ENCODE measurements at places on chromosomes 5 and 9.
A peak's percentile ranks its signal among the peaks of the same experiment; 100 is the strongest.

DNA sequence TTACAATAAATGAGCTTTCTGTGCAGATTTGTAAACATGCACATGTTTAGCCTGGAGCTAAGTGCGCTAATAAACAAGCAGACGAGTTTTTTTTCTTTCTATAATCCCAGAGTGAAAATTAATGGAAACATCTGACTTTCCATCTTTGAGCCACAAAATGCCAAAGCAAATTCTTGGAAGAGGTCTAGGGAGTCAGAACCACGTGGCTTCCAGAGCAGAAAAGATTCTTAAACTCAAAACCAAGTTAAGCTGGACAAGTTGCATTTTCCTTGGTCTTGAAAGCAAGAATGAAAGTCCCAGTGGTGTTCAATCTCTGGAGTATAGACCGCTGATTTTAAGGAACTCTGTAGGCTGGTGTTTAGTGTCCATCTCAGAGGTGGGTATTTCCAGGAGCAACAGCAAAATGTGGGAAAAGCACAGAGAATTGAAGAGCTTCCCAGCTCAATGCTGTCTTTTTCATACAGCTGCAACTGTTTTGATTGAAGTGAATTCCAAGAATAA lies 71.4 kb downstream of the MYO10 start:
- no peak for DNase-seq

DNA sequence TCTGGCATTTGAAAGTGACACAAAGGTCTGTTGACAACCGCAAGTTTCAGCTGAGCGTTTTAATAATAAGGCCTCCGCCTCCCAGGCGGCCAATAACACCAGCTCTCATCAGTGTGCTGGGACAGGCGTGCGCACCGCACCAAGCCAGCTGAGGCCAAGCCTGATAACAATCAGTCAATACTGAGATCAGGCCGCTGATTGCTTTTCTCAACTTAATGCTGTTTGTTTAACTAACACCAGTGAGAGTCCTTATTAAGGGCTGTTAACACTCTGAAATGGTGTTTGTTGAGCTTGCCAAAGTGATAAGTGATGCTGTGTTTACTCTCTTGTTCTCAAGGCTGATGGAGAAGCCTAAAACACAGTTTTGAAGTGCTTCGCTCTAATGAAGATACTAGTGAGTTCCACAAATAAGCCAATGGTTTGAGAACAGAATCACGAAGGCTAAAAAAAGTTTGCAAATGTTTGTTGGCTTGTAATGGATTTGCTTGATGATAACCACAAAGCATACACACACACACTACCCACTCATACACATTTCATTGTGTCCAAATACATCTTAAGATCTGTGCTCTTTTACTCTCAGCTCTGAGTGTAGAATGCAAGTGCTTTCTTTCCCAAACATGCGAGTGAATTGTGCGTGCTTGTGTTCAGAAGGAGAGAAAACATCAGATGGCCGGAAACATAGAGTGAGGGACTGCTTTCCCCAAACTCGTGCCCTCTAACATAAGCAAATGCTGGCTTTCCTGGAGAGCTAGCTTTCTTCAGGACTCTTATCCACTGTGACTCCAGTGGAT lies 330.4 kb upstream of the KLF4 start:
- no peak for DNase-seq

GRCh38 chr5:94761786-94762185 lies 143.3 kb downstream of the SLF1 start:
- no peak for DNase-seq

- DNase-seq = no peak
Observed at GRCh38 chr9:36742264-36742663, 169.6 kb downstream of the MELK start.

DNA sequence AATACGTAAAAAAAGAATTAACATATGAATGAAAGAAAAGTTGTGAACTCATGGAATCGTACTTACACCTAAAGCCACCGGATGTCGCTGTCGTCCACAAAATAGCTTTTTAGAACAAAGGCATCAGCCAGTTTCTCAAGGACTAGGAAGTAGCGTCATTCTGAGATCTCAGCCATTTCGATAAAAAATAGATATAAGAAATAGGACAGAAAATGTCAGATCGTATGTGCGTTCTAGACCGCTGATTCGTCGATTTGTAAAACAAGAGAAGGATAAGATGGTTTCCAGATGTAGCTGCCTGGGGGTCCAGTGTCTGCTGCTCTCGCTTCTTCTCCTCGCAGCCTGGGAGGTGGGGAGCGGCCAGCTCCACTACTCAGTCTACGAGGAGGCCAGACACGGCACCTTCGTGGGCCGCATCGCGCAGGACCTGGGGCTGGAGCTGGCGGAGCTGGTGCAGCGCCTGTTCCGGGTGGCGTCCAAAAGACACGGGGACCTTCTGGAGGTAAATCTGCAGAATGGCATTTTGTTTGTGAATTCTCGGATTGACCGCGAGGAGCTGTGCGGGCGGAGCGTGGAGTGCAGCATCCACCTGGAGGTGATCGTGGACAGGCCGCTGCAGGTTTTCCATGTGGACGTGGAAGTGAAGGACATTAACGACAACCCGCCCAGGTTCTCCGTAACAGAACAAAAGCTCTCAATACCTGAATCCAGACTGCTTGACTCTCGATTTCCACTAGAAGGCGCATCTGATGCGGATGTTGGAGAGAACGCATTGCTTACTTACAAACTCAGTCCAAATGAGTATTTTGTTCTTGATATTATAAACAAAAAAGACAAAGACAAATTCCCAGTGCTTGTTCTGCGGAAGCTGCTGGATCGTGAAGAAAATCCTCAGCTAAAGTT lies at the start of gene PCDHA10:
TSS of gene PCDHA10 (plus strand) at position 126 of the 903 bp plus-strand sequence. CDS start at position 278, 152 bp downstream.
- DNase-seq = no peak

- DNase-seq = no peak
Observed at GRCh38 chr5:21693591-21693990, 1159.6 kb downstream of the CDH12 start.

GRCh38 chr9:127522727-127523126 lies 71.4 kb downstream of the LRSAM1 start:
- DNase-seq = peak; percentile 92

DNA sequence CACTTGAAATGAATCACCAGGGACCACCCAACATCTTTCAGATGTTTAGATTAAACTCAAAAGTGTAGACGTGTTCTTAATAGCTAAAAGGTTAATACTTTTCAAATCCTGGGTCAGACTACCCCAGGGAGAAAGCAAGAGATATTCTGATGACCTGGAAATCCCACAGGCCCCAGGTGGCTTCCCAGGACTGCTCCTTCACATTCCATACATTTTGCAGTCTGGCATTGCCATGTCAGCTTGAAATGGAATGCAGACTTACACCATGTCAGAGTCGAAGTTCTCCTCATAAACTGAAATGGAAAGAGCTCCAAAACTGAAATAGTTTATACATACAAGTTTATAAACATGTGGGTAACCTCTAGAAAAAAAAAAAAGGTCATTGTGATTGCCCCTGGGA lies 61.5 kb downstream of the TMEM167A start:
- peak; percentile 20 for DNase-seq

DNA sequence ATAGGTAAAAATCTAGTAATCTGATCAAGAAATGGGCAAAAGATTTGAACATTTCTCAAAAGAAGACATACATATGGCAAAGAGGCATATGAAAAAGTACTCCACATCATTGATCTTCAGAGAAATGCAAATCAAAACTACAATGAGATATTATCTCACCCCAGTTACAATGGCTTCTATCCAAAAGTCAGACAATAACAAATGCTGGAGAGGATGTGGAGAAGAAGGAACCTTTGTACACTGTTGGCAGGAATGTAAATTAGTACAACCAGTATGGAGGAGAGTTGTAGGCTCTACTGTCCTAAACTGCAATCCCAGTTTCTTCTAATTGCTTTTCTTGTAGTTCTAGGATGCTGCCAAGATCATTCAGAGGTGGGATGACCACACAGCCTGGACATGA lies 193.5 kb upstream of the RFX3 start:
- no peak for DNase-seq

GRCh38 chr9:137192448-137192780 lies 3.9 kb downstream of the SSNA1 start:
- DNase-seq = no peak

DNA sequence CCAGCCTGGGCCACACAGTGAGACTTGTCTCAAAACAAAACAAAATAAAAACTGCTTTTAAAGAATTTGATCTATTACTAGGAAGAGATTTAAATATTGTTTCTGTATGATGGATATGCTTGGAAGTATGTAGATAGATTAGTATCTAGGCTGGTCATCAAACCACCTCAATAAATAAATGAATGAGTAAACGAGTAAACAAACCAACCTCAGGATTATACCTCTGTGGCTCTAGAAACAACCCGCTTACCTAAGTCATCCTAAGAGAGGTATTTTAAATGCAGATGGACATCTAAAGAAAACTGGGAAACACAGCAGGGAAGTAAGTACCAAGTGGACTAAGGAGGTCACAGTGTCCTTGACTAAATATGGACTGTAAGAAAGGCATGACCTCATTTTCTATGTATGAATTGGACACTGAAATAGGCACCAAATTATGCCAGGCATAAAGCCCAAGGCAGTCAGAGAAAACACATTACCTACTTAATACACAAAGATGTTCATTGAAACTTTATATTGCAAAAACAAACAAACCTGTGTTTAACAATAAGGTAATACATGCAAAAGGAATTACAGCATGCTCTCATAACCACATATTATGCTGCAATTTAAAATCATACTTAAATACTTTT lies 7.3 kb downstream of the ANKH start:
- DNase-seq = no peak

- DNase-seq = no peak
Observed at GRCh38 chr5:161064781-161065180, 212.8 kb upstream of the ATP10B start.

DNA sequence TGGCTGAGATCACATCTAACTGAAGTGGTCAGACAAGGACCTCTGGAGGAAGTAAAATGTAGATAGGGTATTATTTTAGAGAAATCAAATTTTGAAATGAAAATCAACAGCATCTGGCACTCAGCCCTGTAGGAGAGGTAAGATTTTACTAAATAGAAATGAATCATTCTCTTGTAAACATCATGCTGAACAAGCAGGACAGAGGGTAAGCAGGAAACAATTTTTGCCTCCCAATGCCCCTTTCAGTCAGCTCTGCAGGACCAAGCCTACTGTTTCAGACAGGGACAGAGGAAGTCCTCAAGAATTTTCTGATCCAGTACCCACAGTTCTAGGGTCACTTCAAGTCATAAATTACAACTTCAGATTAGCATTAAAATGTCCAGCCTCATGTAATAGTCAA lies 190.1 kb downstream of the ESM1 start:
- no peak for DNase-seq

GRCh38 chr9:5696884-5697283 lies 68.0 kb downstream of the RIC1 start:
- no peak for DNase-seq

DNA sequence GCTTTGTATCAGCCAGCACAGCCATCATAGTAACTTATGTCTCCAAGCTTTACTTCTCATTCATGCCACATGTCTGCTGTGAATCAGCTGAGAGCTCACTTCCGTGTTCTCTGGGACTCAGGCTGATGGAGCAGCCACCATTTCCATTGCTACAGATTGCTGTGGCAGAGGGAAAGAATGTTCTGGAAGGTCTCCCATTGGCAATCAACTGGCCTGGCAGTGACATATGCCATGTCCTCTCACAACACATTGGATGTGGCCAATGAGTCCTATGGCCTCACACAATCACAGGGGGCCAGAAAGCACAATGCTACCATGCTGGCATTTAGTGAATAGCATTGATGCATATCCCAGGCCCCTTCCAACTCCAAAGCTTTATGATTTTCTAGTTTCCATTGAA lies 44.1 kb downstream of the KIF4B start:
- DNase-seq = no peak

DNA sequence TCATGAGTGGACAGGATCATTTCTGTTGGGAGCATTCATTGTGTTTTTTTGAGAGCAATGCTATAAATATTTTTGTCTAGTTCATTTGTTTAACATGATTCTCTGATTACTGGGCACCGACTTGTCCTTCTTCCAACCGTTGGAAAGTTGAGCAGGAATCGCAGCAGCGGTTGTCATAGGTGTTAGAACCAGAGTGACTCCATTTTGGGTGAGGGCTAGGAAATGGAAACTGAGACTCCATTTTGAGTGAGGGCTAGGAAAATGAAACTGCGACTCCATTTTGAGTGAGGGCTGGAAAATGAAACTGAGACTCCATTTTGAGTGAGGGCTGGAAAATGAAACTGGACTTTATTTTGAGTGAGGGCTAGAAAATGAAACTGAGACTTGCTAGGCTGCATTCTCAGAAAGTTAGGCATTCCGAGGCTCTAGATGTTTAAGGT lies 100.6 kb downstream of the ICE1 start:
- peak; percentile 34 for DNase-seq

DNA sequence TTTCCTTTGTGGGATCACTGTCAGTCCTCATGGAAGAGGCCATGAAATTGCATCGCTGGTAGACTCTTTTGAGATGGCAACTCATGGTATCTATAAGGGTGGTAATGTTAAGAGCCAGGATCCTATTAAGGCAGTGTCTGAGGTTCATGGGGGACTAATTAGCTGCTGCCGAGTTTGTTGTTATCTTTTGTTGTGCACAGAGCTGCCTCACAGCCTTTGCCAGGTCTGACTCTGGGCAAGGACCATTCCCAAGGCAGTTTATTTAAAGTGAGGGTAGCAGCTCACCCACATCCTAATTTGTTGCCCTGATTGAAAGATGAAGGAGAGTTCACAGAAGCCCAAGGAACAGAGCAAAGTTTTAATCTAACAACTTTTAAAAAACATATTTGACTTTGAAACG lies 7.9 kb downstream of the SMARCA2 start:
- DNase-seq = no peak

DNA sequence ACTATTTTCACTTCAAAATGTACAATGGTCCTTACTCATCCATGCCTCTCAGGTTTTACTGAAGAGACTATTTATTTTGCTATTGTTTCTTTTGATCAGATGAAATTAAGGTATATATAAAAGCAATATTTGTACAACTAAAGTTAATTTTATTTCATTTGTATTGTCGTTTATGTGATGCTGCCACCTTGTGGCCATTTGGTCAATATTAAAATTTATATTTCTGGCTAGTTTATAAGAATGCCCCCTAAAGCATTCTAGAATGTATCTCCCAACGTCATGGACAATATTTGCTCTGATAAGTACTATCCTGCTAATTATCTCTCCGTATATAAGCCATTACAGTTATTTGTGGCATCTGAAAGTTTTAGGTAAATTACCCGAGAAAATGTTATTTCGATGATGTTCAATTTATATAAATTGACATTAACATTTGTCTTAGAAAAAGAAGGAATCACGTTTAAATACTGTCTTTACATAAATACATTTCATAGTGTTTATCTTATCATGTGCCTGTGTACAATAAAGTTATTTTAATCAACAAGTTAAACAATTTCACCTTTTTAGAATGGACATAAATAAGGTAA lies 680.0 kb downstream of the TAF11L14 start:
- peak; percentile 18 for DNase-seq

- no peak for DNase-seq
Observed at GRCh38 chr5:89728750-89729149, 680.8 kb downstream of the CETN3 start.

All from A172 (cell line).